ENCODE measurements at places on chromosomes 11 and 22. TPM values are rescaled to one million over a fixed set of nuclear protein-coding genes. Genes with fewer than 3 reads are reported as not detected.

DNA sequence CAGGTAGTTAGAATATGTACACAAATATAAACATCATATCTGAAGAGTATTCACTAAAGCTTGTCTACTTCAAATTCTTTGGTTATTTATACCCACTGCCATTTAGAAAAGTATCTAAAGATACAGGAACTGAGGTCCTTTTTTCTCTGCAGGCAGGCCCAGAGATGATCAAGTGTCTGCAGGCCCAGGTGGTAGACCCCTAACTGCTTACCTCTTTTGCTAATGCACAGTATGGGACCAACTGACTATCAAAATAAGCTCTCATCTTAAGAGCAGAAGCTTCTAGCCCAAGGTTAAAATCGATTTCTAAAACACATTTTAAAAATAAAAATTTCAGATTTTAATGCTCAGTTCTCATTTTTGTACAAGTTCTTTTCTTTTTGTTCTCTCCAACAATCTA, 81.5 kb downstream of the APOL5 start:
- H3K4me1 ChIP-seq: no peaks in the 10 kb centered on the region
- H3K4me3 ChIP-seq: no peak overlapping the region
- no peaks in the 10 kb centered on the region for H3K36me3 ChIP-seq
- no peak overlapping the region for H3K27ac ChIP-seq

DNA sequence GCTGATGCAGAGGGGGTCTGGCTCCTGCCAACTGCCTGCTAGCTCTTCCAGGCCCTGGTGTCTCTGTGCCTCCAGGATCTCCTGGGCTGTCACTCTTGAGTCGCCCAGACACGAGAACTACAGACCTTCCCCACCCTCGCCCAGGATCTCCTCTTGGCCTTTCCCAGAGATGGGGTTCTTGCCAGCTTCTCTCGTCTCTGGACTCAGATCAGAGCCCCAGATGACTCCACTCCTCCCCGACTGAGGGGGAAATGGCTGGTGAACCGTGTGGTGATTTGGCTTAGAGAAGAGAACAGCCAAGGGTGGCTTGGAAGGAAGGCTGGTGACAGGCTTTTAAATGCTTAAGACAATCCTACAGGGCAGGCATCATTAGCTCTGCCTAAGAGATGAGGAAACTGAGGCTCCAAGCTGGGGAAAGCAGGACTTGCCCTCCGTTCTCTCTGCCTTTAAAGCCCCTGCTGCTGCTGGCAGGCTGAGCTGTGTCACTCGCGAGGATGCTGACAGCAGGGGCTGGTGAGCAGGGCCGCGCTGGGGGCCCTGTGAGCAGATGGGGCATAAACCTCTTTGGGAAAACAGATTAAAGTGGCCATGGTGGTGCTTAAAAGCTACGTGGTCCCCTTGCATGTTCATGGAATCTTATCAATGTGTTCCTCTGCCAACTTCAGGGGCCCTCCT, 90.3 kb upstream of the THY1 start:
- H3K4me3 ChIP-seq: no peak overlapping the region
- no peak for DNase-seq
- H3K27me3 ChIP-seq: no peaks in the 10 kb centered on the region
- H3K4me1 ChIP-seq: peaks cover 20% of the 10 kb centered on the region
- no peaks in the 10 kb centered on the region for H3K36me3 ChIP-seq

GRCh38 chr11:107898270-107898669, 30.0 kb upstream of the RAB39A start:
- H3K4me3 ChIP-seq: no peak overlapping the region
- peak; percentile 84 for DNase-seq
- no peaks in the 10 kb centered on the region for H3K27me3 ChIP-seq
- no peak overlapping the region for H3K27ac ChIP-seq
- no peaks in the 10 kb centered on the region for H3K4me1 ChIP-seq

GRCh38 chr11:128964463-128964930, 21.8 kb upstream of the TP53AIP1 start:
- DNase-seq: no peak
- no peaks in the 10 kb centered on the region for H3K27me3 ChIP-seq
- no peak overlapping the region for H3K27ac ChIP-seq
- no peak overlapping the region for H3K4me3 ChIP-seq

DNA sequence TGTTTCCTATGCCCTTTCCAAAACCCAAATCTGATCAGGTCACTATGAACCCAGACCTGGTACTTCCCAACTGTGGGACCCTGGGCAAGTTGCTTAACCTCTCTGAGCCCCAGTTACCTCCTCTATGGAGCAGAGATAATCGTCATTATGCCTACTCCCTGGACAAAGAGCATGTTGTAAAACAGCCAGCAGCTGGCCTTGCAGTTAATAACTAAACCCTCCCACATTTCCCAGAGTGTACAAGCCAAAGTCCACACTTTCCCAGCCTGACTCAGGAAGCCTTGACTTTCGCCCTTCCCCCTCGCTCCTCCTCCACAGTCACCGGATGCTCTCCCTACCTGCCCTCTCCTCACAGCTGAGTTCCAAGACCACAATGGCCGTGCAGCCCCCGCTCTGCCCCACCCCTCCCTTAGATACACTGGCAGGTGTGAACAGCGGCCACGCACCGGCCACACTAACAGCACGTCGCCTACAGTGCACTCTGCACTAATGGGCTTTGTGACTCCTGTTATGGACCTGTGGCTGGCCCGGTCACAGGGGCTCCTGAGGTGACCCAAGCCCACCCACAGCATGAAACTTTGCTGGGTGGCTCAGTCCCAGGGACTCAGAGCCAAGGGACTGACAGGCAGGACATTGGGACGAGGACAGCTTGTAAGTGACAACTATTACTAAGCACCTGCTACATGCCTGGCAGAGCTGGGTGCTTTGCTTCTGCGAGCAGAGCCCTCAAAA, 15.6 kb upstream of the MFNG start:
- no peak overlapping the region for H3K27ac ChIP-seq
- H3K4me1 ChIP-seq: peaks cover 51% of the 10 kb centered on the region
- H3K27me3 ChIP-seq: no peaks in the 10 kb centered on the region
- H3K36me3 ChIP-seq: no peaks in the 10 kb centered on the region
- no peak for DNase-seq

DNA sequence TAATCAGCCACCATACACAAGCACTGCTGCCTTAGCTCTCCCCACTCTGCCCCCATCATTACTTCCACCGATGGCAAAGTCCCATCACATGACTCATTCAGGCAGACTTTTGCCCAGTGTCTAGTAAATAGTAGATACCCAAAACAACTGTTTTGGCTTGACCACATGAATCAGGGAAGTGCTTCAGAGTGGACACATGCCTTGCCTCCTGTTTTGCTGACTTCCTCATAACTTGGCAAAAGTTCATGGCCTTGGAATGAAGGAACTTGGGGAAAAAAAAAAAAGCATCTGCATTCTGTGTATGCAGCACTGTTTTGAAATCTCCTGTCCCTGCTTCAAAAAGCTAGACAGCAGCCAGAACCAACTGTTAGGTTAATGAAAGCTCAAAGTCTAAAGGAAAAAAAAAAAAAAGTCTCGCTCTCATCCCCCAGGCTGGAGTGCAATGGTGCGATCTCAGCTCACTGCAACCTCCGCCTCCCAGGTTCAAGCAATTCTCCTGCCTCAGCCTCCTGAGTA, 335.3 kb downstream of the FAM181B start:
- H3K4me1 ChIP-seq: no peaks in the 10 kb centered on the region
- no peak overlapping the region for H3K27ac ChIP-seq
- H3K36me3 ChIP-seq: no peaks in the 10 kb centered on the region
- H3K27me3 ChIP-seq: 0 out of 2 replicates have a peak, but pooled peaks cover 3% of the 10 kb centered on the region
- H3K4me3 ChIP-seq: no peak overlapping the region
- no peak for DNase-seq

DNA sequence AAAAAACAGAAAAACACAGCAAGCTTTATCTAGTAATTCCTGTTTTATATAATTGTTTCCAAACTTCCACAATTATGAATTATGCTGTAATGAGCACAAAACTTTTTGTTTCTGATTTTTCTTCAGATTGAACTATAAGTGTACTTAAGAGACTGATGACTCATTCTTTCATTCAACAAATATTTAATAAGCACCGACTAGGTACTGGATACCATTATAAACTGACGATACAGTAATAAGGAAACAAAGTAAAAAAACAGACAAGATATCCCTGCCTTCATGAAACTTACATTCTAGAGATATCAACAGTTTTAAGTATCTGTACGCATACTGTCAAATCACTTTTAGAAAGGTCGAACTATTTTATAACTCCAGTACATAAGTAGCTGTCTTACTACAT, 78.6 kb downstream of the ME3 start:
- no peak for DNase-seq
- no peaks in the 10 kb centered on the region for H3K4me1 ChIP-seq
- H3K27ac ChIP-seq: no peak overlapping the region
- H3K4me3 ChIP-seq: no peak overlapping the region
- H3K36me3 ChIP-seq: no peaks in the 10 kb centered on the region
- H3K27me3 ChIP-seq: no peaks in the 10 kb centered on the region

- no peak overlapping the region for H3K4me3 ChIP-seq
- 0 out of 2 replicates have a peak, but pooled peaks cover 4% of the 10 kb centered on the region for H3K4me1 ChIP-seq
- H3K27ac ChIP-seq: no peak overlapping the region
Observed at GRCh38 chr11:126121296-126121695, 58.6 kb upstream of the CDON start.

DNA sequence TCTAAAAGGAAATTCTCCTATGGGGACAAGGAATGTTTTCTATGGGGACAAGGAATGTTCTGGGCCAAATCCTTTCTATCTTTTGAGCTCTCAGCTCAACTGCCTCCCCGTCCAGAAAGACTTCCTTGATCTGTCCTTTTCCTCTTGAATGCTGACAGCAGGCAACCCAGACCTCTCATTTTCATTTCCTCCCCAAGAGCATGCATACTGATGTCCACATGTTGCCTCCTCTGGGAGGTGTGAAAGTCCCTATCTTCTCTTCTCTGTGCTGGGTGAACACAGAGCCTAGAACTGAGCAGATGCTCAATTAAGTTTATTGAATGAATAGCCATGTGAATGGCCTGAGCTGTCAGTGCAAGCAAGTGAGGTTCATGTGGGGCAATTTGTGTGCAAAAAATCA, 331.9 kb upstream of the NARS2 start:
- H3K27me3 ChIP-seq: no peaks in the 10 kb centered on the region
- no peak overlapping the region for H3K4me3 ChIP-seq
- H3K27ac ChIP-seq: no peak overlapping the region
- H3K4me1 ChIP-seq: no peaks in the 10 kb centered on the region
- no peak for DNase-seq

- H3K36me3 ChIP-seq: no peaks in the 10 kb centered on the region
- no peaks in the 10 kb centered on the region for H3K27me3 ChIP-seq
- no peak for DNase-seq
- H3K27ac ChIP-seq: no peak overlapping the region
- no peak overlapping the region for H3K4me3 ChIP-seq
- H3K4me1 ChIP-seq: no peaks in the 10 kb centered on the region
Observed at GRCh38 chr11:106695506-106695905, 322.8 kb downstream of the GUCY1A2 start.

Gene GSTT2
- not detected for total RNA-seq

Gene OR4C16
- not detected for total RNA-seq

Gene KBTBD3
- 7.6 TPM for total RNA-seq

Gene SLC22A6
- not detected for total RNA-seq

Gene MCAM
- 2.0 TPM for total RNA-seq
